ENCODE measurements at places on chromosomes 3 and 15. TPM values are rescaled to one million over a fixed set of nuclear protein-coding genes. Genes with fewer than 3 reads are reported as not detected.

Gene PDE12
- polyA plus RNA-seq: 3.9 TPM

Gene CD86
- polyA plus RNA-seq: 0.31 TPM

Gene WNT7A
- polyA plus RNA-seq: 0.04 TPM

Gene WDR93
- 0.11 TPM for polyA plus RNA-seq

Gene ACP3
- 5.2 TPM for polyA plus RNA-seq

GRCh38 chr15:31338879-31339557, 12.4 kb downstream of the KLF13 start:
- H3K27ac ChIP-seq: peak overlapping the region; percentile 65
- no peak overlapping the region for H3K4me3 ChIP-seq
- no peaks in the 10 kb centered on the region for H3K36me3 ChIP-seq
- peaks cover 64% of the 10 kb centered on the region for H3K4me1 ChIP-seq
- DNase-seq: no peak

- no peak overlapping the region for H3K4me3 ChIP-seq
- no peak for DNase-seq
- peak overlapping the region; percentile 8 for H3K27ac ChIP-seq
These were observed 15.0 kb downstream of the KAT2B start for GRCh38 chr3:20055020-20055775.

DNA sequence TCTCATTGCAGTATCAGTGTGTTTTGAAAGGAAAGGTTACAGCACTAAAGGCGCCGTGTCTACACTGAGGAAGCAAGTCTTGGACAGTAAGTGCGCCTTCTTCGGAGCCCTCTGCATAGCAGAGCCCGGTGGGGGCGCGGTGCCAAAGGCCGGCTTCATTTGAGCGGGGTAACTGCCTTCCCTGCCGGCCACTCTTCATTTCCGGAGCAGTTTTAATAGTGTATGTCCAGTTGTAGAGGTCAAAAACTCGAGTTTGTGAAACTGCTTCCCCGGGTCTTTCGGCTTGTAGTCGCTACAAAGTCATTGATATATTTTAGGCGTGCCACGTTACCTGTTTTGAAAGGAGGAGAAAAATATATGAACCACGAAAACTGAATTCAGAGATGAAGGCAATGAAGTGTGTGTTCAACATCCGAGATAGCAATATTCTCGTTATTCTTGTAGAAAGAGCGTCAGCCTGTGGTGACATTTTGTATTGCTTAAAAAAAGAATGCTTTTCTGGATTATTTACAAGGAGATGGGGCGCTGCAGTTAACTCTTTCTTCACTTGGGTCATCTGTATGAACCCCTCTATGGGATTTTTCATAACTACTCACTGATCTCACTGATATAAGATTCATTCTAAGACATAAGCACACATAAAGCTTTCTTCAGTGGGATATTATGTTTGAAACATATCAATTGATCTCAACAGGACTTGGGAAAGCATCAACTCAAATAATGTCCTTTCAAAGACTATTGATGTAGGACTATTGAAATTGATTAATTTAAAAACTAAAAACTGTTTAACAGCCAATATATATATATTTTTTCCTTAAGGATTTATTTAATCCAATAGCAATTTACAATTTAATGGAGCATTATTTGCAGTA, 3.0 kb downstream of the ALCAM start:
- H3K27me3 ChIP-seq: no peaks in the 10 kb centered on the region
- H3K4me3 ChIP-seq: peak overlapping the region; percentile 53
- peaks cover 26% of the 10 kb centered on the region for H3K4me1 ChIP-seq
- peak overlapping the region; percentile 84 for H3K27ac ChIP-seq

DNA sequence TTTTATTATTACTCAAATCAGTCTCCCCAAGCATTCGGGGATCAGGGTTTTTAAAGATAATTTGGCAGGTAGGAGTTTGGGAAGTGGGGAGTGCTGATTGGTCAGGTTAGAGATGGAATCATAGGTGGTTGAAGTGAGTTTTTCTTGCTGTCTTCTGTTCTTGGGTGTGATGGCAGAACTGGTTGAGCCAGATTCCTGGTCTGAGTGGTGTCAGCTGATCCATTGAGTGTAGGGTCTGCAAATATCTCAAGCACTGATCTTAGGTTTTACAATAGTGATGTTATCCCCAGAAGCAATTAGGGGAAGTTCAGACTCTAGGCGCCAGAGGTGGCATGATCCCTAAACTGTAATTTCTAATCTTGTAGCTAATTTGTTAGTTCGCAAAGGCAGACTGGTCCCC, 20.6 kb upstream of the TRANK1 start:
- H3K27ac ChIP-seq: no peak overlapping the region
- no peak for DNase-seq
- no peak overlapping the region for H3K4me3 ChIP-seq
- no peaks in the 10 kb centered on the region for H3K27me3 ChIP-seq
- H3K36me3 ChIP-seq: no peaks in the 10 kb centered on the region

DNA sequence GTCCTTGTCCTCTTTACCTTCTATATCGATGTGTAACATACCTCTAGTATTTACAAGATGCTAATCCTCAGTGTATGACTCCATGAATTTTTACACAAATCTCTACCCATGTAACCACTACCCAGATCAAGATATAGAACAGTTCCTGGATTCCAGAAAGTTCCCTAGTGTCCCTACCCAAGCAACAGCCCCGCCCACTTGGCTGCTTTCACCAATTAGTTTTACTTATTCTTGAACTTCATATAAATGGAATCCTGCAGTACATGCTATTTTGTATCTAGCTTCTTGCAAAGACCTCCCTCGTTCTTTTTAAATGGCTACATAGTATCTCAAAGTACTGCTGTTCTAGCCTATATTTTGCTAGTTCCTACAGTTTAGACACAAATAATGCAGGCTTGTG, 33.0 kb downstream of the CD276 start:
- H3K27ac ChIP-seq: no peak overlapping the region
- DNase-seq: no peak
- H3K36me3 ChIP-seq: no peaks in the 10 kb centered on the region
- H3K4me3 ChIP-seq: no peak overlapping the region

- no peak overlapping the region for H3K4me3 ChIP-seq
- no peak for DNase-seq
- H3K4me1 ChIP-seq: no peaks in the 10 kb centered on the region
- H3K36me3 ChIP-seq: no peaks in the 10 kb centered on the region
These were observed 891.3 kb downstream of the SQOR start for GRCh38 chr15:46525984-46526725.

GRCh38 chr15:71547011-71547410, 263.3 kb upstream of the NR2E3 start:
- no peak for DNase-seq
- H3K27me3 ChIP-seq: no peaks in the 10 kb centered on the region
- no peaks in the 10 kb centered on the region for H3K4me1 ChIP-seq
- no peak overlapping the region for H3K27ac ChIP-seq
- H3K36me3 ChIP-seq: no peaks in the 10 kb centered on the region
- H3K4me3 ChIP-seq: no peak overlapping the region

DNA sequence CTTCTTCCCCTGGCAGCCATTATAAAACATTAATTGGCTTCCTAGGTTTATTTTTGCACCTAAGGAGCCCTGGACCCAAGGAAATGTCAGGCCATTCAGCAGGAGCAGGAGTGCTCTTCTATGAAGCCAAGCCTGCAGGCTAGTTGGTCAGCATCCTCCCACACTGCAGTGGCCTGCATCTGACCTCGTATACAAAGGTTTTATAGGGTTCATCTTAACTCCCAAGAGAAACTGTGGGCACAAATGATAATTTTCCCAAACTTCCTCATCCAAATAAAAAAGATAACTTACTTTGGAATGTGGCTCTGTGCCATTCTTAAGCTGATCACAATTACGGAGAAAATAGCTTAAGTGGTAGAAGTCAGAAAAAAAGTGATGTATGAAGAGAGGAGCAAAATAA, 19.4 kb downstream of the PLSCR1 start:
- no peak for DNase-seq
- no peaks in the 10 kb centered on the region for H3K36me3 ChIP-seq
- no peak overlapping the region for H3K27ac ChIP-seq
- no peaks in the 10 kb centered on the region for H3K4me1 ChIP-seq

DNA sequence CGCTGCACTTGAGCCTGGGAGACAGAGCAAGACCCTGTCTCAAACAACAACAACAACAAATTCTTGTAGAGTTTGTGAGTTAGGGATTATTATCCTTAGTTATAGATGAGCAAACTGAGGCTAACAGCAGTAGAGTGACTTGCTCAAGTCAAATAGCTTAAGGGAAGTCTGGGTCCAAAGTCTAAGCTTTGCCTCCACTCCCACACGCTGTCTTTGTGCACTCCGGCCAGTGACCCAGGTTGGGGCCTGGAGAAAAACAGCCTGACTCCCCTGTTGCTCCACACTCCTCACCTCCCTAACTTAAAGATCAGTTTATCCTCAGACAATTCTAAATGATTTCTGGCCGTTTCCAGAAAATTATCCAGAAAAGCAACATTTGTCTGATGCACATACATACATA, 9.2 kb upstream of the SIN3A start:
- H3K27ac ChIP-seq: no peak overlapping the region
- H3K36me3 ChIP-seq: no peaks in the 10 kb centered on the region
- no peak overlapping the region for H3K4me3 ChIP-seq
- H3K4me1 ChIP-seq: no peaks in the 10 kb centered on the region
- no peaks in the 10 kb centered on the region for H3K27me3 ChIP-seq
- DNase-seq: no peak

GRCh38 chr3:194054540-194054939, 81.4 kb upstream of the HES1 start:
- H3K27ac ChIP-seq: no peak overlapping the region
- H3K4me1 ChIP-seq: peaks cover 12% of the 10 kb centered on the region
- H3K36me3 ChIP-seq: no peaks in the 10 kb centered on the region
- H3K4me3 ChIP-seq: no peak overlapping the region

- no peak for DNase-seq
- no peak overlapping the region for H3K27ac ChIP-seq
- no peaks in the 10 kb centered on the region for H3K36me3 ChIP-seq
- H3K4me1 ChIP-seq: no peaks in the 10 kb centered on the region
- no peaks in the 10 kb centered on the region for H3K27me3 ChIP-seq
These were observed 38.1 kb downstream of the SLCO2A1 start for GRCh38 chr3:133991637-133992036.

GRCh38 chr3:136070953-136071949, 105.7 kb downstream of the PPP2R3A start:
- H3K4me1 ChIP-seq: no peaks in the 10 kb centered on the region
- no peak overlapping the region for H3K27ac ChIP-seq
- no peaks in the 10 kb centered on the region for H3K27me3 ChIP-seq
- H3K4me3 ChIP-seq: no peak overlapping the region

DNA sequence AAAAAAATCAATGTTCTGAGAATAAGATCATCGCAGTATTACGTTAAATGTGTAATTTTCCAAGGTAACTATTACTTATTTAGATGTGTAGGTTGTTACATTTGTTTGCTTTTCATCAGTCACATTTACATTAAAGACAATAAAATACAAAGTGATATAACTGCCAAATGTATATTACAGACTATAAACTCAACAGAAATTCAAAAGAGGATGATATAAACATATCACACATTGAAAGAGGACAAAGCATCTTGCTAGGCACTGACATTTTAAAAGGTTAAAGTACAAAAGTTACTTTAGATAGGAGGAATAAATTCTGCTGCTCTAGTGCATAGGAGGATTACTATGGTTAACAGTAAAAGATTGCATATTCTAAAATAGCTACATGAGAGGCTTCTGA, 16.1 kb downstream of the VGLL4 start:
- DNase-seq: no peak
- peaks cover 20% of the 10 kb centered on the region for H3K4me1 ChIP-seq
- H3K4me3 ChIP-seq: no peak overlapping the region

- no peaks in the 10 kb centered on the region for H3K4me1 ChIP-seq
- no peak overlapping the region for H3K4me3 ChIP-seq
- no peaks in the 10 kb centered on the region for H3K27me3 ChIP-seq
- H3K27ac ChIP-seq: no peak overlapping the region
These were observed 16.2 kb downstream of the CEP152 start for GRCh38 chr15:48794697-48795134.

- no peaks in the 10 kb centered on the region for H3K27me3 ChIP-seq
- no peak for DNase-seq
- H3K4me1 ChIP-seq: no peaks in the 10 kb centered on the region
- no peaks in the 10 kb centered on the region for H3K36me3 ChIP-seq
These were observed 311.7 kb upstream of the SEMA6D start for GRCh38 chr15:47405365-47406162.

- H3K27me3 ChIP-seq: no peaks in the 10 kb centered on the region
- peaks cover 29% of the 10 kb centered on the region for H3K4me1 ChIP-seq
- H3K4me3 ChIP-seq: no peak overlapping the region
- no peak for DNase-seq
- no peaks in the 10 kb centered on the region for H3K36me3 ChIP-seq
These were observed 3.3 kb downstream of the BNIP2 start for GRCh38 chr15:59685737-59686297.

- no peaks in the 10 kb centered on the region for H3K27me3 ChIP-seq
- peak overlapping the region; percentile 96 for H3K4me3 ChIP-seq
These were observed 675 bp downstream of the BRPF1 start for GRCh38 chr3:9732080-9732739.

DNA sequence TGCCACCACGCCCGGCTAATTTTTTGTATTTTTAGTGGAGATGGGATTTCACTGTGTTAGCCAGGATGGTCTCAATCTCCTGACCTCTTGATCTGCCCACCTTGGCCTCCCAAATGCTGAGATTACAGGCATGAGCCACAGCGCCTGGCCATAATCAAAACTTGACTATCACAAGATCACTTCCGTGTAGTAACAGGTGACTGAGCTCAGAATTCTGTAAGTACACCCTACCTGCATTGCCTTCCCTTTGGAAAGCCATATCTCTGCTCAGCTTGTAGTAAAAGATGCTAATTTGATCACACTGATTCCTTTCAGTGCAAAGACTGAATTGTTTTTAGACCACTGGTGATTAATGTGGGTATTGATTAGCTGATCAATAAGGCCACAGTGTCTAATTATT, 167.1 kb downstream of the SHOX2 start:
- H3K27ac ChIP-seq: no peak overlapping the region
- H3K4me3 ChIP-seq: no peak overlapping the region
- H3K36me3 ChIP-seq: no peaks in the 10 kb centered on the region
- no peaks in the 10 kb centered on the region for H3K27me3 ChIP-seq
- H3K4me1 ChIP-seq: no peaks in the 10 kb centered on the region

- no peak overlapping the region for H3K27ac ChIP-seq
- no peaks in the 10 kb centered on the region for H3K4me1 ChIP-seq
- DNase-seq: no peak
- H3K4me3 ChIP-seq: no peak overlapping the region
- H3K27me3 ChIP-seq: no peaks in the 10 kb centered on the region
- H3K36me3 ChIP-seq: no peaks in the 10 kb centered on the region
These were observed 91.3 kb downstream of the LARS2 start for GRCh38 chr3:45479621-45480035.

Data from pancreas (tissue), 10 donors.